ENCODE measurements at places on chromosomes 16 and 17.

GRCh38 chr16:14132696-14133048 is 61.6 kb downstream of the MRTFB start:
- DNase-seq: no peak

GRCh38 chr17:17139972-17140589 is 66.1 kb downstream of the PLD6 start:
- no peak for DNase-seq

- no peak for DNase-seq
Observed at GRCh38 chr16:19716183-19716582, 1.8 kb downstream of the KNOP1 start.

GRCh38 chr16:70737377-70738082 is 51.7 kb upstream of the MTSS2 start:
- DNase-seq: peak; percentile 78

DNA sequence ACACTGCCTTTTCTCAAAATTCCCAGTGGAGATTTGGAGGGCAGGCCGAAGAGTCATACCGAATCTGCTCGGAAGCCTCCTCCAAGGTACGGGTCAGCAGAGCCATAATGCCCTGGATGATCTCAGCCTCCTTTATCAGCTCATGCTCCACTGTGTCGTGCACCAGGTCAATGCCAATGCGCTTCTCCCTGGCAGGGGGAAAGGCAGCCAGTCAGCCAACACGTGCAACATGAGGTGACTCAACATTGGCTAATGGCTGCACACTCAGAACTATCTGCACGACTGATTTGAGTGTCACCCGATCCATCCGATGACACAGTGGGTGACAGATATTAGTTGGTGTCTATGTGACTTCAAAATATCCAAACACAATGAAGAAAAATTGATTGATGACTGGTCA is 15.8 kb downstream of the TEKT1 start:
- no peak for DNase-seq

- DNase-seq: no peak
Observed at GRCh38 chr17:35969558-35970380, 11.5 kb downstream of the CCL16 start.

- DNase-seq: no peak
Observed at GRCh38 chr17:61926826-61927207, 965 bp downstream of the INTS2 start.

- no peak for DNase-seq
Observed at GRCh38 chr16:2273484-2273883, 5.6 kb upstream of the RNPS1 start.

DNA sequence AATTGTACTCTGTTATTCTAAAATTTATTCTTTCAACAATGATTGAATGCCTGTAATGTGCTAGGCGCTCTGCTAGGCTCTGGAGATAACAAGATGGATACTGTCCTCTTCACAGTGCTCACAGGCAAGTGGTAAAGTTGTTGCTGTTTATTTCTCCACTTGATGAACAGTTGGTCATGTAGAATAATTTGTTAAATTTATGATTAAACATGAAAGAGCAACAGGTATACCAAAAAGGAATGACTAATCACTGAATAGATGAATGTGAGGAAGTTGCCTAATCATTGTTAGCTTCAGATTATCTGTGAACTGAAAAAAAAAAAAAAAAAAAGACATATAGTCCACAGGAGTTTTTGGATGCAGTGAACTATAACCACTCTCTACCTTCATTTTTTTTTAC is 62.3 kb downstream of the NFATC3 start:
- DNase-seq: no peak

DNA sequence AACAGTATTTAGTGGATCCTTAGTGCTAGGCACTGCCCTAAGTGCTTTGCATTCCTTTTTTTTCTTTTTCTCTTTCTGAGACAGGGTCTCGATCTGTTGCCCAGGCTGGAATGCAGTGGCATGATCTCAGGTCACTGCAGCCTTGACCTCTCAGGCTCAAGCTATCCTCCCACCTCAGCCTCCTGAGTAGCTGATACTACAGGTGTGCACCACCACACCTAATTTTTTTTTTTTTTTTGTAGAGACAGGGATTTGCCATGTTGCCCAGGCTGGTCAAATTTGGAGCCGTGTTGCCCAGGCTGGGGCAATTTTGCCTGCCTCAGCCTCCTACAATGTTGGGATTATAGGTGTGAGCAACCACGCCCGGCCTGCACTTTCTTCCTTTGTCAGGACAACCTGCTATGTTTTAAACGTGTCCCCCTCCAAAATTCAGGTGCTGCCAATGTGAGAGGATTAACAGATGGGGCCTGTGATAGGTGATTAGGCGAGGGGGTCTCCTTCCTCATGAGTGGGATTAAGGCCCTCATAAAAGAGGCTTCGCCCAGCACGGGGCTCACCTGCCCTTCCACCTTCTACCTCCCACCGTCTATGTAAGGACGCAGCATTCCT is 5.4 kb downstream of the NQO1 start:
- DNase-seq: no peak

DNA sequence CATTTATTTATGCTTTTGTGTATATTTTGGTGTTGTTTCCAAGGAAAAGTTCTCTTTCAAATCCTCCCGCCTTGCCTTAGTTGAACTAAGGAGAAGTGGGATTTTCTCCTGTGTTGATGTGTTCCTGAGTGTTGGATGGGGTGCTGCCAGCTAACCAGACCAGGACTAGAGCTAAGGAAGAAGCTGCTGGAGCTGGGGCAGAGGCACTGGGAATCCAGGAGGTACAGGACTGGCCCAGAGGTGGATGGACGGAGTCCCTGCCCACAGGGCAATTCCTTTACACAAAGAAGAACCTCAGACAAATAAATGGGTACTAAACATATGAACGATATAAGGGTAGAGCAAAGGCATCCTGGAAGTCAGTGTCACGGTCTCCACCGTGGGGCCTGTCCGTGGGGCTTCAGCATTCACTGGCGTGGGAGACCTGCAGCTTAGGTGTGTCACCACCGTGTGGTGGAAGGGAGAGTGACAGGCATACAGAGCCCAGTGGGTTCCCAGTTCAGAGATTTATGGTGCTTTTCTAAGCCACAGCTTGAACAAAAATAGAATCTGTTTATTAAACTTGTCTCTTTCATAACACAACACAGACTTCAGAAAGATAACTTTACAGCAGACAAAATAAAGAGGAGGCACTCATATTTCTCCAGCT is 270.7 kb downstream of the NTN1 start:
- DNase-seq: peak; percentile 48

GRCh38 chr17:42405963-42406495 is 17.0 kb downstream of the CAVIN1 start:
- peak; percentile 83 for DNase-seq

GRCh38 chr17:35889818-35890773 is 9.9 kb upstream of the CCL5 start:
- DNase-seq: no peak

- no peak for DNase-seq
Observed at GRCh38 chr17:30483159-30483558, 6.0 kb downstream of the GOSR1 start.

- no peak for DNase-seq
Observed at GRCh38 chr16:83098536-83098935, 471.8 kb downstream of the CDH13 start.

- no peak for DNase-seq
Observed at GRCh38 chr16:67658849-67659674, 998 bp downstream of the ACD start.

GRCh38 chr16:84357191-84357651 is 11.1 kb upstream of the ATP2C2 start:
- DNase-seq: no peak

DNA sequence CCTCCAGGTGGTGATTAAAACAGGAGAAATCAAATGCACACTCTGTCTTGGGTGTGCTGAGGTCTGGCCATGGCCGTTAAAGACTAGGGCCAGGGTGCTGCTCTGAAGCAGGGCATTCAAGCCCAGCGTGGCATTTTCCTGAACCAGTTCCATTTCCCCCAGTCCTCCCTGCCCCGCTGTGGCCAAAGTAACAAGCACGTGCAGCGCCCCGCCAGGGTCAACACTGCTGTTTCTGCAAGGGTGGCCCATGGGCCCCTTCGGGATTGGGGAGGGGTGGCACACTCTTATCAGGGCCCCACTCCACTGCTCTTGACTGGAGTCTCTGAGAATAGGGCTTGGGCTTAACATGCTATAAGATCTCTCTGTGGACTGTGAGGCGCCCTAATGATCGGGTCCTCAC is 72.9 kb downstream of the IL21R start:
- no peak for DNase-seq

DNA sequence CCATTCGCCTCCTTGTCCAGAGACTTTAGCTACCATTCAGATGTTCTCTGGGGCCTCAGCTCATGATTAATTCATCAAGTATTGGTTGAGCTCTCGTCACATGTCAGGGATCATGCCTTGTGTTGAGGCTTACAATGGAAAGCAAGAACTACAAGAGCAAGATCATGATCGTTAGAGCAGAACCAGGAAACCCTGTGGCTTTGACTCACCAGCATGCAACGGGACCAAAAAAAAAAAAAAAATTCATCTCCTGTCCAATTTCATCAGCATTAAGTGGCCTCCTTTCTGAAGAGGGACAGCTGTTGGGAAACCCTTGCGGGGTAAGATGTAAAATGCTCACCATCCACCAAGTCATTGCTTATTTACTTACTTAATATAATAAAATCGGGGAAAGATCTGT is 12.1 kb upstream of the USP10 start:
- DNase-seq: no peak

DNA sequence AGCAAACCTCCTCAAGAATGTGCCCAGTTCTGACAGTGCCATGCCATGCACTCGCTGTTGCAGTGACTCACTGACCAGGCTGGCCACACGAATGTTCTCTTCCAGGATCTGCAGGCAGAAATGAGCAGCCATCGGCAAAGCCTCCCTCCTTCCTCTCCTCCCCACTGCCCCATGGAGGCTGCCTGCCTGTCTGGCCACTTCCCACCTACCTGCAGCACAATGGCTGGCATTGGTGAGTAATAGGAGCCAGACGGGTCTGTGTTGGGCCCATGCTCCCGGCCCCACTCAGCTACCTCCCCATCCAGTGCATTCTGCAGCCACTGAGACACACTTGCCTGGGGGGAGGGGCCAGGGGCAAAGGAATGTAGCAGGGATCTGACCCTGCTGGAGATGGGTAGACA is 2.8 kb upstream of the MATCAP1 start:
- DNase-seq: no peak

- no peak for DNase-seq
Observed at GRCh38 chr17:32780721-32781120, 96.2 kb downstream of the MYO1D start.

DNA sequence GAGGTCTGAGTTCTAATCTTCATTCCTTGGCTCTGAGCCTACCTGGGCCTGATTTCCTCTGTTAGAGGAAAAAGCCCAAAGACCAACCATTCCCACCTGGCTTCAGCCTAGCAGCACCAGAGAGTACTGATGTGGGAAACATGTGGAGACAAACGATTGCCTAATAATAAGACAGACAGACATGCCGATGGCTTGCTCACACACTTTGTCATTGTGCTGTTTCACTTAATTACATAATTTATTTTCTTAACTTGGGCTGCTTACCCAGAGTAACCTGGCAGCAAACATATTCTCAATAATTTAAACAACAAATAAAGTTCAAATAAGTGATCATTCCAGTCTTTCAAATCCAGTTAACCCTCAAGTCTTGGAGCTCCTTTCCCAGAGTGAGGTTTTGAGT is 83.4 kb downstream of the MAF start:
- no peak for DNase-seq

GRCh38 chr16:85327731-85328675 is 215.7 kb upstream of the CIBAR2 start:
- no peak for DNase-seq

DNA sequence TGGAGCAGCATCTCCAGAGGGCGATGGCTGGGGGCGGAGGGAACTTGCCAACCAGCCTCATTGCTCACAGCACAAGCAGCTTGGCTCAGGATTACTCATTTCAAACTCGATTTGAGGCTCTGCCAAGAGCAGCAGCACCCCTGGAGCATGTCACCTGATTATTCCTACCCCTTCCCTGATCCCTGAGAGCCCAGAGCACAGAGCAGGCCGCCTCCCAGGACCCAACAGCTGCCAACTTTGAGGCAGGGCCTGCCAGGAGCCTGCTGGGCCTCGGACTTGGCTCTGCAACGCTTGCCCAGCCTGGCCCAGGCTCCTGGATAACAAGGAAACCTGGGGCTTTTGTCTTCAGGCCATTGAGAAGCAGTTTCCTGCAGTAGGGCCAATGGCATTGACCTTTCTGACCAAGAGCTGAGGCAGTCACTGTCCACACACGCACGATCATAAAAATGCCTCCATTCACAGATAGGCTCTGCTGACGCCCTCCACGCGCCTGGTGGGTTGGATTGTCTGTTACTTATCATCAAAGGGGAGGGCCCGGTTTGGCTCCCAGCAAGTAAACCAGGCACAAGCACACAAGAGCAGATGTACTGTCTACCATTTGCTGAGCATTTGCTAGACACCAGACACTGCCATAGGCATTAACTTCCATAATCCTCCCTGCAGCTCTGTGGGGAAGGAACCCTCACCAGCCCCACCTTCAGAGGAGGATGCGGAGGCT is 406.6 kb upstream of the EEF2KMT start:
- DNase-seq: no peak

- no peak for DNase-seq
Observed at GRCh38 chr17:14670861-14671260, 370.0 kb downstream of the HS3ST3B1 start.
